Fibroblast of the conjunctiva (primary cell): ENCODE measurements at places on chromosomes 2 and 18.

DNA sequence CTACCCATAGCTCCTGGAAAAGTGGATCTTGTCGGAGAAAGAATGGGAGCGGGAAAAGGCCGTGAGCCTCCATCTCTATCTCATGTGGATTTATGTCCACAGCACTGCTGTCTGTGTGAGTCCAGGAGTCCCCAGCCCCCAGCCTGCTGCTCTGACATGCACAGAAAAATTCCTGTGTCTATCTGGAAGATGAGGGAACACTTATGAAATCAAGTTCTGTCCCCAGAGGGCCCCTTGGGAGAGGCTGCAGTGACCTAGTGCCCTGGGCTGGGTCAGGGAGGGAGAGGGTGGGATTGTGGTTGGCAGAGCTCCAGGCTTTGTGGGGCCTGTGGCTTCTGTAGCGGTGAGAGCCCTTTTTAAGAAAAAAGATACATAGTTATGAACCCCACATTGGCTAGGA lies 37.6 kb downstream of the HJURP start:
- no peak for DNase-seq

- no peak for DNase-seq
These were observed 583.1 kb downstream of the XIRP2 start for GRCh38 chr2:167471332-167471731.

- no peak for DNase-seq
These were observed 130.2 kb upstream of the ID2 start for GRCh38 chr2:8551622-8552074.

DNA sequence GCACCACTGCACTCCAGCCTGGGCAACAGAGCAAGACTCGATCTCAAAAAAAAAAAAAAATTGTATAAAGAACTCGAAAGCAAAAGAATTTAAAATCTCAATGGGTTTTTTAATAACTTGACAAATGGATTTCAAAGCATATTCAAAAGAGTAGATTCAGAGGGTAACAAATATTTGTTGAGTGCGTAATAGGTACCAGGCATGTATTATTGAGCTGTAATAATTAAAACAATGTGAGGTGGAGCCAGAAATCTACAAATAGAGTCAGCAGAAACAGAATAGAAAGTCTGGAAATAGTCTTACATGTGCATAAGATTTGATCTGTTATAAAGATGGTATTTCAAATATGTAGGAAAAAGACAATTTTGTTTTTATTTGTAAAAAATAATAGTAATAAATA lies 19.1 kb upstream of the RAB11FIP5 start:
- DNase-seq = no peak

GRCh38 chr2:130389783-130390182 lies 33.9 kb downstream of the PTPN18 start:
- DNase-seq = no peak

DNA sequence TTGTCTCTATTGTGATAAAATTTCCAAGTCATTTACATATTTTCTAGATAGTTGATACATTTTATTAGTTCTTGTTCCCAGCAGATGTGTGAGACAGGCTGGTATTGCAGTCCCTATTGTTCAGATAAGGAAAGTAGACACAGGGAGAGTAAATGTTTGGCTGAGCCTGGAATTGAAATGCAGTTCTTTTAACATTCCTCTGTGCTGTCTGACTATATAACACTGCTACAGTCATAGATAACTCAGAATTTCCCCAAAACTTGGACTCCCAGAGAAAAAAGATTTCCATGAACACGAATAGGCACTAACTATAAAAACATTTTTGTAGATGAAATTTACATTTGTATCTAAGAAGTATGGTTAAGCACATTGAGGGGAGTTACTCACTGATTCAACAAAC lies 71.4 kb downstream of the PLCL1 start:
- no peak for DNase-seq

GRCh38 chr2:241096979-241097378 lies 5.1 kb downstream of the MTERF4 start:
- DNase-seq = no peak
